ENCODE measurements at places on chromosomes 6 and 20.

DNA sequence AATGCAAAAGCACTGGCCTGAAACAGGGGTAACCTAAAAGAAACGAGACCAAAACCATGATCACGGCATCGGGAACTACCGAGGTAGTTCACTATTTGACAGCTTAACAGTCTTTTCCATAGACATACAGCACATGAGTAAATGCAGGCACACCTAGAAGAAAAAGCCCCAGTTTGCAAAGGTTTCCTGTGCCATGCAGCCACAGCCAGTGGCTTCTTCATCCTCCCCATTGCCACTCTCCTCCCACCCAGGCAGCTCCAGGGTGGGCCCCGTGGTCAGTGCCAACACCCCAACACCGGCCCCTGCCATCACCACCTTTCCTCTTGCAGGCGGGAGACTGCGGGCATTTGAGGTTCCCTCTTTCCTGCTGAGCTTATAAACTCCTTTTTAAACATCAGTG, 115.4 kb downstream of the SLC23A2 start:
- no peak for DNase-seq
- H3K4me1 ChIP-seq, result peaks cover 7% of the 10 kb centered on the region
- H3K4me3 ChIP-seq, result no peak overlapping the region
- no peaks in the 10 kb centered on the region for H3K27me3 ChIP-seq
- no peak overlapping the region for H3K27ac ChIP-seq

DNA sequence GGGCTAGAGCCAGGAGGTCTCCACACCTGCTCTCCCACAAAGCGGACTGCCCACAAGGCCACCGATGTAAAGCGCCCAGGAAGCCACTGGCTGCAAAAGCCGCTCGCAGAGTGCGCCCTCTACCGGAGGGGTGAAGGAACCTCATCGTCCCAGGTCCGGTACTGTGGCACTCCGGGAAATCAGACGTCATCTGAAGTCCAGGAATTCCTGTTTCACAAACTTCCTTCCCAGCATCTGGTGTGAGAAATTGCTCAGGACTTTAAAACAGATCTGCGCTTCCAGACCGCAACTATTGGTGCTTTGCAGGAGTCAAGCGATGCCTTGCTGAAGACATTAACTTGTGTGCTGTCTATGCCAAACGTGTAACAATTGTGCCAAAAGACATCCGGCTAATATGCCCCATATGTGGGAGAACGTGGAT, 115.1 kb upstream of the ARID1B start:
- no peaks in the 10 kb centered on the region for H3K36me3 ChIP-seq
- no peaks in the 10 kb centered on the region for H3K27me3 ChIP-seq
- DNase-seq, result no peak
- H3K4me3 ChIP-seq, result no peak overlapping the region

- DNase-seq, result no peak
- peaks cover 2% of the 10 kb centered on the region for H3K4me1 ChIP-seq
- H3K27me3 ChIP-seq, result no peaks in the 10 kb centered on the region
- H3K36me3 ChIP-seq, result no peaks in the 10 kb centered on the region
These were observed 25.2 kb downstream of the TNFAIP3 start for GRCh38 chr6:137892271-137892708.

GRCh38 chr6:72238900-72239299, 352.6 kb downstream of the RIMS1 start:
- H3K4me3 ChIP-seq, result no peak overlapping the region
- H3K27ac ChIP-seq, result no peak overlapping the region
- H3K36me3 ChIP-seq, result no peaks in the 10 kb centered on the region
- H3K27me3 ChIP-seq, result no peaks in the 10 kb centered on the region
- DNase-seq, result no peak

DNA sequence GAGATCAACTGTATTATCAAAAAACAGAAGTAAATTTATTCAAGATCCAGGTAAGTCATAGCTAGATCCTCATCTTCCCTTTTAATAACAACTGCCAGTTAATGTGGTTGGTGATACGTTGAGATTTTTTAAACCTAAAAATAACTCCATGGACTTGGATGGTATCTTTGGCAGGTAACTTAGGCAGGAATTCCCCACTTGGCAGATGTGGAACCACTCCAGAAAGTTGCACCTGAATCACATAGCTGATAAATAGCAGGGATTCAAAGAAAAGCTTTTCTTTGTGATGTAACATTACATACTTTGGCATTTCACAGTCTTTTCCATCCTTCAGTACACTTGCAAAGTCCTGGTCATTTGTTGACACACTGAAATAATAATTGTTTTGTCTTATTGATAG, 62.6 kb downstream of the PRPH2 start:
- no peaks in the 10 kb centered on the region for H3K4me1 ChIP-seq
- no peaks in the 10 kb centered on the region for H3K27me3 ChIP-seq
- H3K4me3 ChIP-seq, result no peak overlapping the region
- peaks cover 19% of the 10 kb centered on the region for H3K36me3 ChIP-seq
